ENCODE measurements at places on chromosomes 7 and 10. TPM values are rescaled to one million over a fixed set of nuclear protein-coding genes. Genes with fewer than 3 reads are reported as not detected.

DNA sequence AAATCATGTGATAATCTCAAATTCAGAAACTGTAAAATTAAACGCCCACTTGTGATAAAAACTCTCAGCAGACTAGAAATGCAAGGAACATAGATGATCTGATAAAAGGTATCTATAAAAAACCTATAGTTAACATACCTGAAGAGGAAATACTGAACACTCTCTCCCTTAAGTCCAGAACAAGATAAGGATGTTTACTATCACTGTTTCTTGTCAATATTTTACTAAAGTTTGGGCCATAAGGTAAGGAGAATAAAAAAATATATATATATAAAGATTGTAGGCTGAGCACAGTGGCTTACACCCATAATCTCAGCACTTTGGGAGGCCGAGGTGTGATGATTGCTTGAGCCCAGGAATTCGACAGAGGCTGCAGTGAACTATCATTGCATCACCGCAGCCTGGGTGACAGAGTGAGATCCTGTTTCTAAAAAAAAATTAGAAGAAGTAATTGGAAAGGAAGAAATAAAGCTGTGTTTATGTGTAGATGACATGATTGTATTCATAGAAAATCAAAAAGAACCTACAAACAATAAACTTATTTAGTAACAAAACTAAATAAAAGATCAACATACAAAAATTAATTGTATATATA, 28.4 kb downstream of the MPLKIP start:
- DNase-seq: no peak

MINDY4 gene
- 5.2 TPM for total RNA-seq

GBX1 gene
- not detected for total RNA-seq

DNA sequence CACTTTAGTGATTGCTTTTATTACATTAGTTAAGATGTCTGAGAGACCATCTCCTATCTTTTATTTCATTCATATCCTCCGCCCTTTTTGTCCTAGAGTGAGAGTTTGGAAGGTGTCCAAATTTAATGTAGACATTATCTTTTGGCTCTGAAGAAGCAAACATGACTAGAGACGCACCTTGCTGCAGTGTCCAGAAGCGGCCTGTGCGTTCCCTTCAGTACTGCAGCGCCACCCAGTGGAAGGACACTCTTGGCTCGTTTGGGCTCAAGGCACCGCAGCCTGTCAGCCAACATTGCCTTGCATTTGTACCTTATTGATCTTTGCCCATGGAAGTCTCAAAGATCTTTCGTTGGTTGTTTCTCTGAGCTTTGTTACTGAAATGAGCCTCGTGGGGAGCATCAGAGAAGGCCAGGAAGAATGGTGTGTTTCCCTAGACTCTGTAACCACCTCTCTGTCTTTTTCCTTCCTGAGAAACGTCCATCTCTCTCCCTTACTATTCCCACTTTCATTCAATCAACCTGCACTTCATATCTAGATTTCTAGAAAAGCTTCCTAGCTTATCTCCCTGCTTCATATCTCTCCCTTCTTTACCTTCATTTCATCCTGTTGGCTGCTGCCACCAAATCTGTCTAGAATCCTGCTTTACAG, 10.4 kb upstream of the CLCN1 start:
- peak; percentile 65 for DNase-seq

NOS3 gene
- total RNA-seq: 1.3 TPM

GRCh38 chr10:114748241-114748640, 73.3 kb upstream of the FHIP2A start:
- no peak for DNase-seq

Data from neural progenitor cell (in vitro differentiated cells).